Activated CD8-positive, alpha-beta memory T cell treated with anti-CD3 and anti-CD28 coated beads, Interleukin-2, amount 50 U/mL, for 48 hours (primary cell): ENCODE measurements at places on chromosomes 3 and 15.

GRCh38 chr3:120440762-120441161 is 10.0 kb downstream of the FSTL1 start:
- no peak for DNase-seq

DNA sequence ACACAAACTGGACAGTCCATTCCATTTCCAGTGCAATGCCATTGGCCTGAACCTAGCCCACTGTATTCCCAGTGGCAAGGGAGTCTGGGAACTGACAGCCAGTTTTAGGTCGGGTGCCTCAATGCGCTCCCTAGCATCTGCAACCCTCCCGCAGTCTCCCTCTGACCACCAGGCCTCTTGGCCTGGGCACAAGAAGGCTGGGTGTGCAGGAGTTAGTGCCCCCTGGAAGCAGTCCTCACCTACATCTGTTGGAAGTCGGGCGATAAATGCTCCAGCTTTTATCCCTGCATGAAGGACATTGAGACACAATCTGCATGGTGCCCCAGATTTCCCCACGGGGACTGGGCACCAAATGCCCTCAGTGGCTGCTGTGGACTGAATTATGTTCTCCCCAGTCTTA is 12.7 kb downstream of the C3orf22 start:
- DNase-seq = peak; percentile 20

DNA sequence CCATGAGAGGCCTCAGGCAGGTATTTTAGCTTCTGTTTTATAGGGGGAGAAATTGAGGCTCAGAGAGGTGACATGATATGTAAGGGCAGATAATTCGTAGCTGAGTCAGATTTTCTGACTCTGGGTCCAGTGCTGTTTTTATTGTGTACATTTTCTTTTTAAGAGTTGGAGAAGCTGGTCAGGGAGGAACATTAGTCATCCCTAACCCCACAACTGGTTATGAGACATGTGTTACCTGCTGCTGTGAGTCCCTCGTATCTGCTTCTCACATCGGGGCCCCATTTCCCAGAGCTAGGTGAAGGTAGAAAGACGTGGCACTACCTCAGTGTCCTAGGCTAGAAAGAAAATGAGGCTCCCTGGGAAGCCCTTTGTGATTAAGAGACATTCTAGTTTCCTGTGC is 28.6 kb downstream of the GALNT15 start:
- DNase-seq = no peak

- no peak for DNase-seq
Observed at GRCh38 chr3:58999774-59000160, 50.1 kb downstream of the CFAP20DC start.

- DNase-seq = no peak
Observed at GRCh38 chr3:71271596-71271995, 311.9 kb downstream of the FOXP1 start.

DNA sequence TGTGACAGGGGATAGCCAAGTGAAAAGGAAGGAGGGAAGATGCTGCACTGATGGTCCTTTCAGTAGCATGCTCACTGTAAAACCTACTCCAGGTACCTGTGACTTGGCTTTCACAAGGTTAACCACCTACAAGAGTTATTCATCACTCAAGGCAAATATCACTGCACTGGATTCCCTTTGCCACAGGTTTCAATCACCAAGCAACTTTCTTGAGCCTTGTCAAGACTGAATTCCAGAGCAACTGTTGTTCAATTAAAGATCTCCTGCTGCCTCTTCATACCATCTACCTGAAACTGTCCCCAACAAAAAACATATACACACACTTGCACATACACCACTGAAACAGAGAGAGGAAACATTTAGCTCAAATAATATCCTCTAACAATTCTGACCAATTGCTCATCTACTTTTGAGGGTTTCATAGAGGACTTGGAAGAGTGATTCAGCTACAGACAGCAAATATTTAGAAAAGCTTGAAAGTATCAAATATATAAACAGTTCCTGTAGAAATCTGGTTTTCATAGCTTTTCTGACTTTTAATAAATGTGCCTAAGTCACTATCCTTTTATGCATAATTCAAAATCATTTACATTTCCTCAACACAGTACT is 6.5 kb downstream of the IGF2BP2 start:
- no peak for DNase-seq

GRCh38 chr3:118477768-118478167 is 556.9 kb downstream of the IGSF11 start:
- no peak for DNase-seq

- peak; percentile 77 for DNase-seq
Observed at GRCh38 chr3:56864090-56864489, 62.3 kb upstream of the ARHGEF3 start.

DNA sequence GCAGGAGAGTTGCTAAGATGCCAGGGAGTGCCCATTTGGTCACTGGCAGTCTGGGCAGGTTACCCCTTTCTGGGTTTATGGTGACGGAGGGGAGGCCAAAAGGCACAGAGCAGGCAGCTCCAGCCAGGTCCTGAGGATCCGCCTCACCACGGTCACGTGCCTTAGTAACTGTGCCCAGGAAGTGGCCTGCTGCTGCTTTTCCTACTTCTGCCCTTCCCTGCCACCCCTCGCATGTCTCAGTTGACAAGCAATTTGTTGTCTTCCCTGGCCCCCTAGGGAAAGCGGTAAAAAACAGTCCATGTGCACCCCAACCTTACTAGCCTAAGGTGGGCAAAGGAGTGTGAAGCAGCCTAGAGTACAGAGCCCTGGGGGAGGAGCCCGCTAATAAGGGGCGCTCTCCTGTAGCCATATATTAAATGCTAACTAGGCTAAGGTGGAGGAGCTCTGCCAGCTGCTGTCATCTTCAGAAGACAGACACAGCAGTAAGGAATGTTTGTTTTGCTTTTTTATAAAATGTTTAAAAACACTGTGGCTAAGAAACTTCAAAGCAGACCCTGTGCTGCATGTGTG is 9.1 kb upstream of the LIPH start:
- no peak for DNase-seq
